ENCODE measurements at places on chromosomes 3 and 15. TPM values are rescaled to one million over a fixed set of nuclear protein-coding genes. Genes with fewer than 3 reads are reported as not detected.

DNA sequence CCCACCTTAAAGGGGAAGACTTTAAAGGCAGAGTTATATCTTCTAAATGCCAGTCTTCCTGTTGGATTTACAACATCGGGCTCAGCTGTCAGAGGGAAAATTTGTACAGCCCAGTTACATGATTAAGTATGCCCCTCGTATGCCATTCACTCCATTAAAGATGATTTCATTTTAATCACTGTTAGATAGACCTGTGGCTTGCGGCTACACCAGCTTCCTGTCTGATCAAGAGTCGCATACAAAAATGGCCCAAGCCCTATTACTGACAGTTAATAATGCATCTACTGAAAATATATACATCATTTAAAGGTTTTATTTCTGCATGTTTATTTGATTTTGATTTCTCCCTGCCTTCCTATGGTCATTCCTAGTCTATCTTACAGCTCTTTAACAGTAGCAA lies 7.1 kb downstream of the EIF4E3 start:
- no peak for DNase-seq

GRCh38 chr3:195257454-195258448 lies 13.2 kb downstream of the XXYLT1 start:
- DNase-seq, result no peak

DNA sequence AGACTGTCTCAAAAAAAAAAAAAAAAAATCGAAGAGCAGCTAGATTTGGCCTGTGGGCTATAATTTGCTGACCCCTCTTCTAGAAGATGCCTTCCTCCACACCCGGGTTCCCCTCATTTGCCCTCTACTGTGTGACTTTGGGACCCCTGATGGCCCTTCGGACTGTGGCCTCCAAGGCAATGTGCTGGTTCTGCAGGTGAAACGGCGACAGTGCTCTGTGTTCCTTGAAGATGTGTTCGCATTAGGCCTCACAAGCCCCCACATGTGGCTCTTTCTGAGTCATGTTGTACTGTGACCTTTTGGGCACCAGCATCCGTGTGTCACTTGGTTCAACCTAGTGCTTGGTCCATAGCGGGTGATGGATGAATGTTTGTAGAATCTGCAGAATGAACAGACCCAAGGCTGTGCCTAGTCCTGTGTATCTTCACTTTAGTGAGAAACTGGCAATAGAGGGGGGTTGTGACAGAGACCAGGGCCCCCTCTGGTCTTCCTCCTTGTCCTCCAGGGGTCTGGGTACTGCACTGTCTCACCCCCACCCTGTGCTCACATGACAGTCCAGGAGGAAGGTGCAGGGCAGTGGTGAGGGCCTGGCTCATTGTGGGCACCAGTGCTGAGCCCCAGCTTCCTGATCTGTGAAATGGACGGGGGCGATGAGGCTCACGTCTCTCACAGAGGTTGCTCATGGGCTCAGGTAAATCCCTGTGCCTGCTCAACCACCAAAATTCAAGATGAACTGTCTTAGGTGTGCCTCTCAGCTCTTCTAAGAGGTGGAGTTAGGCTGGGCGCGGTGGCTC lies 22.7 kb downstream of the GOLGA6L2 start:
- no peak for DNase-seq

DNA sequence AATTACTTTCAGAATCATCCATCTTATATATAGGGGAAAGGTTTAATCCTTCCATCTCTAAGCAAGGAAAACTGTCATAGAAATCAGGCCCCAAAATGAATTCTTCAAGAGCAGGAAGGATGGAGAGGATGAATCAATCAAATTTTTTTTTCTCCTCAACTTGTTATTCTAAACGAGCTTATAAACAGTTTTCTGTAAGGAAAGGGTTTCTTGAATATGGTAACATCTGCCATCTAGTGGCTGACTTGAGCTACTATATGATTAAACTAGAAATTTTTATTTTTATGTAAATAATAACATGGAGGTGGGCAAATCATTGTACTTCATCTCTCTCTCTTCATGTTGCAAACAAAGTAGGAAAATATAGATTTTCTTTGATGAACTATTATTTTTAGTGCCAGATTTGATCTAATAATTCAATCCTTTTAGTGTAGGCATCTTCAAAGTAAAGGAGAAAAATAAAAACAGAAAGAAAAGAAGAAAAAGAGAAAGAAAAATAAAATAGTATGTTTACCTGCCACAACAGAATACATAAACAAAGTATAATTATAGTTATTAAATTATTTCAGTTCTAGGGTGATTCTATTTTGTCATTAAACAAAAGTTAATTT lies 146.6 kb downstream of the SERPINI1 start:
- DNase-seq, result no peak

DNA sequence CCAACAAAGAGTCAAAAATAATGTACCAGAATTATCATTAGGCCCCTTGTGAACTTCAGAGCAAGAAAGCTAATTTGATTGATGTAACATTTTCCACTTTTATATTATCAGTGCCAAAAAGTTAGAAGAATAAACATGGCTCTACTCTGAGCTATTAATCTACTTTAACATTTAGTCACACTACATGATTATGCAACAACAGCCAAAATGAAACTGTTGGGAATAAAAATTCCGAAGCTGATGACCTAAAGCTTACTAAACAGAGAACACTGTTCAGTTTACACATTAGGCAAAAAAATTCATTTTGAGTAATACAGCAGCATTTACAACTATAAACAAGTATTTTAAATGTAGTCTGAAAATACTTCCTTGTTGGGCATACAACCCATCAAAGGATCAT lies 1134.1 kb downstream of the EPHA3 start:
- DNase-seq, result no peak

CCR1 gene
- total RNA-seq, result not detected

MSL2 gene
- 44.7 TPM for total RNA-seq

TBCCD1 gene
- total RNA-seq, result 19.5 TPM

All from endothelial cell (in vitro differentiated cells).